SJSA1 (cell line): ENCODE measurements at places on chromosomes 3 and 15.

DNA sequence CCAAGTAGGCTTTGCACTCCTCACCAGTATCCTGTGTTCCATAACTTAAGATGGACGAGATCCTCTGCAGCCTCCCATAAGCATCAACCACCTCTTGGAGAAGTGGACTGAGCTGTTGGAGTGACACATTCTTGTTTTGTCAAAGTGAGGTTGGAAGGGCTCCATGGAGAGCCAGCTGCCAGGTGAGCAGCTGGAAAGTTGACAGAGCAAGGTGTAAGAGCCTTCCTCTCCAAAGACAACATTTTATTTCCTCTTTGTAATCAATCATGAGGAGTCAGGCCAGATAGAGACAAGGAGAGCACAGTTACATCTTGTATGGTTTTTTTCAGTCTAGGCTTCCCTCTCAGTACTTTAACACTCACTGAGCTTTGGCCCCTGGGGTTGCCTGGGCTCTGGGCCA lies 5.1 kb downstream of the ABI3BP start:
- H3K4me1 ChIP-seq = peaks cover 10% of the 10 kb centered on the region
- H3K27me3 ChIP-seq = no peaks in the 10 kb centered on the region
- DNase-seq = no peak
- no peak overlapping the region for H3K27ac ChIP-seq
- H3K4me3 ChIP-seq = no peak overlapping the region

- no peak overlapping the region for H3K27ac ChIP-seq
- peak overlapping the region; percentile 83 for H3K4me3 ChIP-seq
- no peak for DNase-seq
- H3K4me1 ChIP-seq = peaks cover 6% of the 10 kb centered on the region; the same call in 1 of the 2 replicates
These were observed 1.6 kb downstream of the SEC11A start for GRCh38 chr15:84714372-84714771.

GRCh38 chr15:58918239-58918638 lies 15.2 kb downstream of the SLTM start:
- no peaks in the 10 kb centered on the region for H3K4me1 ChIP-seq
- no peak overlapping the region for H3K4me3 ChIP-seq
- no peak overlapping the region for H3K27ac ChIP-seq
- peaks cover 60% of the 10 kb centered on the region for H3K36me3 ChIP-seq
- no peaks in the 10 kb centered on the region for H3K27me3 ChIP-seq

GRCh38 chr3:63429905-63430304 lies 151.8 kb downstream of the SYNPR start:
- H3K4me1 ChIP-seq = no peaks in the 10 kb centered on the region
- no peaks in the 10 kb centered on the region for H3K27me3 ChIP-seq
- H3K4me3 ChIP-seq = no peak overlapping the region
- no peak overlapping the region for H3K27ac ChIP-seq
- no peaks in the 10 kb centered on the region for H3K36me3 ChIP-seq
- no peak for DNase-seq

DNA sequence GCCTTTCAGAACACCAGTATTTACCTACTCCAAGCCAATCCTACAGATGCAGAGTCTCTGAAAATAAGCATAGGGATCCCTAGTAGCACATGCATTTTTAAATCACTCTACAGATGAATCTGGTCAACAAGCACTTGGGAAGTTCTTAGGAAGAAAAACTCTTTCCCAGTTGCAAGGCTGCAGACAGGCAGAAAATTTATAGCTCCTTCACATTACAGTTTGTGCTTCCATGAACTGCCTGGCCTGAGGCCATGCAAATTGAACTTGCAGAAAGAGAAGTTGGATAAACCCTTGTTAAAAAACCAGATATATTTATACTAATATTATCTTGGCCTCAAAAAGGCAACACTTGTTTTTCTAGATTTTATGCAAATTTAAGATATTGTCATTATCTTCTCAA lies 256.9 kb downstream of the EPHA3 start:
- H3K4me3 ChIP-seq = no peak overlapping the region
- no peaks in the 10 kb centered on the region for H3K27me3 ChIP-seq
- no peaks in the 10 kb centered on the region for H3K4me1 ChIP-seq
- no peak overlapping the region for H3K27ac ChIP-seq
- no peak for DNase-seq

GRCh38 chr3:71549951-71550350 lies 33.6 kb downstream of the FOXP1 start:
- H3K4me3 ChIP-seq = no peak overlapping the region
- H3K27me3 ChIP-seq = no peaks in the 10 kb centered on the region
- H3K36me3 ChIP-seq = no peaks in the 10 kb centered on the region

DNA sequence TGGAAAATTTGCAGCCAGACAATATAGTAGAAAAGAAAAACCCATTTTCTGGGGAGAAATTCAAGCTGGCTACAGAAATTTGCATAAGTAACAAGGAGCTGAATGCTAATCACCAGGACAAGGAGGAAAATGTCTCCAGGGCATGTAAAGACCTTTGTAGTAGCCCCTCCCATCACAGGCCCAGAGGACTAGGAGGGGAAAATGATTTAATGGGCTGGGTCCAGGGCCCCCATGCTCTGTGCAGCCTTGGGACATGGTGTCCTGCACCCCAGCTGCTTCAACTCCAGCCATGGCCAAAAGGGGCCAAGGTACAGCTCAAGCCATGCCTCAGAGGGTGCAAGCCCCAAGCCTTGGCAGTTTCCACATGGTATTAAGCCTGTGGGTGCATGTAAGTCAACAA lies 197.6 kb upstream of the POU1F1 start:
- H3K36me3 ChIP-seq = no peaks in the 10 kb centered on the region
- H3K27me3 ChIP-seq = no peaks in the 10 kb centered on the region
- no peaks in the 10 kb centered on the region for H3K4me1 ChIP-seq

- no peak overlapping the region for H3K4me3 ChIP-seq
- H3K36me3 ChIP-seq = no peaks in the 10 kb centered on the region
These were observed 10.2 kb upstream of the CPOX start for GRCh38 chr3:98603580-98603979.

DNA sequence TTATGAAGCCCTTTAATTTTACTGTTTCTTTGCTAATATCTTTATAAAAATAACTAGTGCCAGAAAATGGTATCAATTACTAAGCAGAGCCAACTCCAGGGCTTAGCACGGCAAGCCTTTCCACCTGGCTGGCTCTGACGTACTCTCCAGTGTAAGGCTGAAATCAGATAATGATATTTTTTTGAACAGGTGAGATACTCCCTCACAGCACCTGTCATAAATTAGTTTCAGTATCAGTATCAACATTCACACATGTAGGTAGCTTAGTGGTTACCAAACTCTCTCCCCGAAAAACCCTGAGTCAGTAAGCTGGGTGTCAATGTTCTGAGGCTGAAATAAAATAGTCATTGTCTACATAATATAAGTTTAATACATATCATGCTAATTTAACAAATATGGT lies 710.1 kb downstream of the SQOR start:
- H3K4me1 ChIP-seq = no peaks in the 10 kb centered on the region
- no peaks in the 10 kb centered on the region for H3K27me3 ChIP-seq
- H3K36me3 ChIP-seq = no peaks in the 10 kb centered on the region
- DNase-seq = no peak

- peaks cover 54% of the 10 kb centered on the region for H3K27me3 ChIP-seq
- peak overlapping the region; percentile 43 for H3K4me3 ChIP-seq
- DNase-seq = peak; percentile 8
- no peaks in the 10 kb centered on the region for H3K36me3 ChIP-seq
These were observed 957 bp downstream of the ADCY5 start for GRCh38 chr3:123447749-123448517.

GRCh38 chr15:71424765-71425164 lies 309.5 kb downstream of the THSD4 start:
- no peak overlapping the region for H3K27ac ChIP-seq
- no peak for DNase-seq
- H3K4me1 ChIP-seq = no peaks in the 10 kb centered on the region
- H3K36me3 ChIP-seq = no peaks in the 10 kb centered on the region
- no peaks in the 10 kb centered on the region for H3K27me3 ChIP-seq

DNA sequence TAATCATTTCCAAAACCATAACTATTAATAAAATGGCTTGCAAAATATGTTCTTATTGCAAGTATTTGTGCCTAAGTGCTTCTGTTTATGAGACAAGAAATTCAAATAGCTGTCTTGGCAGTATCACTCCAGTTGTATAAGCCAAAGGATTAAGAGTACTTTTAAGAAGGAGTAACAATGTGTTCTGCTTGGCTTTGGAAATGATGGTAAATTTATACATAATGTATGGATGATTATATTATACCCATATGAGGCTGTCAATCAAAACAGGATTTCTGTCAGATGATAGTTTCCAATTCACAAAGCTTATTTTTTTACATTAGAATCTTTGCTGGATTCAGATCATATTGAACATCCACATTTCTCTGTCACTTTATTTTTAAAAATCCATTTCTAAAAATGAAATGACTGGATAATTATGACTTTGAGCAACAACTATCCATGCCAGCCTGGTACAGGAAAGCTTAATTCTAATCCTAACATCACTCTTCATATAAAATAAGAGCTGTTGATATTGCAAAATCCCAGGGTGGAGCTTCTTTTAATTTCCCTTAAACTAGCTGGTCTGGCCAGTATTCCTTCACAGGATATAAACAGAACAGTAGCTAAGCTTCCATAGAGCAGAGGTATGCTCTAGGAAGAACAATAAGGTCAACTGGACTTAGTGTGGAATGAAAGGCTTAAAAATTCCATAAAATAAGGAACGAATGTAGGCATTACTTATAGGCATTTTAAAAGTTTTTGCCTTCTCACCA lies 30.0 kb upstream of the ZNF280D start:
- H3K4me3 ChIP-seq = no peak overlapping the region
- no peak overlapping the region for H3K27ac ChIP-seq
- H3K4me1 ChIP-seq = peaks cover 30% of the 10 kb centered on the region
- DNase-seq = no peak
- H3K27me3 ChIP-seq = no peaks in the 10 kb centered on the region
- no peaks in the 10 kb centered on the region for H3K36me3 ChIP-seq

DNA sequence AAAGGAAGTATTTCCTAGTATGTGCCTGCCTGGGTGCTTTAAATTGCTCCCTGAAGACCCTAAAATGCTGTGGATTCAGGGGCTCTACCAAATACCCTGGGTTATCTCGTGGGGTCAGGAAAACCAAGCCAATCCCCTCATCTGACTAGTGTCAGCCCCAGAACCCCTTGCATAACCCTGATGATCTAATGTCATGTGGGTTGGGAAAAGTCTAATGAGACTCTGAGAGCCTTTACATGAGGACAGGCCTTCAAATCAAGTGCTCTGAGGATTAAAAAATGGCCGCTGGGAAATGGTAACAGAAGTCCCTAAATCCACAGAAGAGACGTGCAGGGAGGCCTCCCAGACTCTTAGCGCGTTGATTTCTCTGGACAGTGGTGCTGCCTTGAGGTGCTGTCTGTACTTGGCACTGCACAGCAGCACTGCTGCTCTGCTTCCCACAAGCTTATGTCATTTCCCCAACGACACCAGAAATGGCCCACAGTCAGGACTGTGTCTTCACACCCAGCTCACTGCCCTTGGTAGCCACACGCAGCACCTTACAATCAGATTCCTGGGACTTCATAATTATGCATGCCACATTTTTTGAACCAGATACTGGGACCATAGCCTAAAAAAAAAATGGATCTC lies 16.6 kb downstream of the EIF4E3 start:
- H3K4me1 ChIP-seq = no peaks in the 10 kb centered on the region
- no peaks in the 10 kb centered on the region for H3K36me3 ChIP-seq
- no peak for DNase-seq
- no peaks in the 10 kb centered on the region for H3K27me3 ChIP-seq
- no peak overlapping the region for H3K4me3 ChIP-seq
- no peak overlapping the region for H3K27ac ChIP-seq

DNA sequence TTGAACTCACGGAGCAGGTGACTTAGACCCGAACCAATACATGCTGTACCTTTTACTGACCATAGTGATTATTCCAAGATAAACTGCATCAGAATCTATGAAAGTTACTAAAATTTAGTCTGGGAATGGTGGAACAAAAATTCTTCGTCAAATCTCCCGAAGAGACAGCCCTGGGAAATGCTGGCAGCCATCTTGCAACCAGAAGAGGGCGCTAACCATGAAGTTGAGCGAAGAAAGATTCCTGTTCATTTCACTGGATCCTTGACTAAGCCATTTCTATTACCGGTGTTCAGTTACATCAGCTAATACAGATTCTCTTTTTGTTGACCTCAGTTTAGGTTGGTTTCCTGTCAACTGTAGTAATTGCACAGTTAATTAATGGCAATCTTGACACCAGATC lies 199.6 kb downstream of the SLC9A9 start:
- no peaks in the 10 kb centered on the region for H3K36me3 ChIP-seq
- no peak for DNase-seq
- no peak overlapping the region for H3K27ac ChIP-seq
- no peaks in the 10 kb centered on the region for H3K27me3 ChIP-seq
- no peak overlapping the region for H3K4me3 ChIP-seq
- H3K4me1 ChIP-seq = no peaks in the 10 kb centered on the region

GRCh38 chr3:183545708-183546107 lies 9.8 kb downstream of the KLHL6 start:
- no peak overlapping the region for H3K27ac ChIP-seq
- H3K27me3 ChIP-seq = no peaks in the 10 kb centered on the region
- H3K4me3 ChIP-seq = no peak overlapping the region
- no peak for DNase-seq

DNA sequence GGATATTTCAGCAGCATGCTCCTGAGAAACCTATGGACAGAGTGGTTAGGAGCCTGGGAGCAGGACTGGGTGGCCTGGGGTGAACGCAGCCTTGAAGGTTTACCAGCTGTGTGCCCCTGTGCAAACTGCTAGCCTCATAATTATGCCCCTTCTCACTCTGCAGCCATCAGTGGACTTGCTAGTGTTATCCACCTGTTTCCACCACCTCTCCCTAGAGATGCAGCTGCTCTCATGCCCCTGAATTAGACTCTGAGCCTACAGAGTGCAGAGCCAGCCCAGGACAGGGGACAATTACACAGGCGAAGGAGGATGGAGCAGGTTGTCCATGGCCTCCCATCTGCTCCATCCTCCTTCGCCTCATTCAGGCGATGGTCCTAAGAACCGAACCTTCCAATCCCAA lies 175.9 kb downstream of the ATP10A start:
- no peaks in the 10 kb centered on the region for H3K27me3 ChIP-seq
- H3K36me3 ChIP-seq = peaks cover 35% of the 10 kb centered on the region
- H3K4me1 ChIP-seq = peaks cover 12% of the 10 kb centered on the region

GRCh38 chr3:5278666-5279065 lies 91.2 kb downstream of the EDEM1 start:
- H3K27me3 ChIP-seq = no peaks in the 10 kb centered on the region
- no peak overlapping the region for H3K4me3 ChIP-seq
- H3K27ac ChIP-seq = no peak overlapping the region

DNA sequence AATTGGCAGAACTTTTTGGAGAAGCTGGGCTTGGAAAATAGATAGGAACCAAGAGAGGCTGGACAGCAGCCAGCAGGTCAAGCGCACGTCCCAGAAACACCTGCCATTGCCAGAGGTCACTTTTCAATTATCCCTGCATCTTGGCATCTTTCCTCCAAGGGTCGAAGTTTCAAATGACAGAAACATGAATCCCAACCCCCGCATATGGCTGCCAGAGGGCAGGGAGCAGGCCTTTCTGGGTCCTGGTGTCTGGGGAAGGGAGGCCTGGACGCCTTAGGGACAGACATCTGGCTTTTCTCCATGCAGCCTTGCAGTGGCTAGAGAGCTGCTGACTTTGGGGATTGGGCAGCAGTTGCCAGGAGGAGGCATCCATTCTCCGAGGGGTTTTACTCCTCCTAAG lies 164.5 kb upstream of the TPM1 start:
- H3K4me3 ChIP-seq = no peak overlapping the region
- H3K27me3 ChIP-seq = no peaks in the 10 kb centered on the region
- DNase-seq = no peak

- no peak overlapping the region for H3K27ac ChIP-seq
- no peaks in the 10 kb centered on the region for H3K4me1 ChIP-seq
- H3K36me3 ChIP-seq = no peaks in the 10 kb centered on the region
- no peak overlapping the region for H3K4me3 ChIP-seq
These were observed 15.9 kb upstream of the DOCK3 start for GRCh38 chr3:50658831-50659230.

- H3K27ac ChIP-seq = no peak overlapping the region
- no peak for DNase-seq
- no peaks in the 10 kb centered on the region for H3K27me3 ChIP-seq
- peaks cover 12% of the 10 kb centered on the region for H3K4me1 ChIP-seq
These were observed 28.6 kb downstream of the FAM98B start for GRCh38 chr15:38482572-38482971.
